SK-MEL-5 (cell line): ENCODE measurements at places on chromosomes 7 and 10.

- DNase-seq = no peak
These were observed 114.5 kb downstream of the TMEM130 start for GRCh38 chr7:98755138-98755898.

GRCh38 chr7:117296066-117296465 lies 26.8 kb downstream of the WNT2 start:
- DNase-seq = no peak

GRCh38 chr7:33044986-33045385 lies 17.6 kb downstream of the NT5C3A start:
- no peak for DNase-seq

GRCh38 chr10:133411523-133412380 lies 12.7 kb downstream of the SPRN start:
- no peak for DNase-seq

DNA sequence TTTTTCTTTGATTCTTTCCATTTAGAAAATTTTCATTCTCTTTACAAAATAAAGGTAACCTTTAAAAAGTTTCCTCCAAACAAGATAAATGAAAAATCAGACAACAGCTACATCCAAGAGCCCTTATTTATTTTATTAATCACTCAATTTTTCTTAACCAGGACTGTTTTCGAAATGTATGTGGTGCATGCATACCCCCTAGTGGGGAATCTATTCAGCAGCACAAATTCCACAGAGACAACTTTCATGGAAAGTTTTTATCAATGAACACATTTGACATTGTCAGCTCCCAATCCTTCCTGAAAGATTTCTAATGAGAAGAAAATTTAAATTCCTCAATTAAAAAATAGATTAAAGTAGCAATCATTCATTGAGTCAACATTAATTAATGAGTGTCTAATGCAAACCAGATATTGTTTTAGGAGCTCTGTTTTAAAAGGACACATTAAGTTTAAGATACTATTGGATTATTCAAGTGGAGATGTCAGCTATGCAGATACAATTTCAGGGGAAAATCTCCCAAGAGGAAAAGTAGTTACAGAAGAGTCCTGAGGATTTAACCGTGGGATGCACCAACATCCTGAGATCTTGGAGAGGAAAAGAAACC lies 5.2 kb upstream of the HTR7 start:
- peak; percentile 58 for DNase-seq

- DNase-seq = no peak
These were observed 44.3 kb downstream of the DNAJB9 start for GRCh38 chr7:108613949-108614381.

- no peak for DNase-seq
These were observed 47.8 kb upstream of the SLF2 start for GRCh38 chr10:100864978-100865377.

GRCh38 chr10:122856902-122857301 lies 11.2 kb upstream of the CUZD1 start:
- no peak for DNase-seq

DNA sequence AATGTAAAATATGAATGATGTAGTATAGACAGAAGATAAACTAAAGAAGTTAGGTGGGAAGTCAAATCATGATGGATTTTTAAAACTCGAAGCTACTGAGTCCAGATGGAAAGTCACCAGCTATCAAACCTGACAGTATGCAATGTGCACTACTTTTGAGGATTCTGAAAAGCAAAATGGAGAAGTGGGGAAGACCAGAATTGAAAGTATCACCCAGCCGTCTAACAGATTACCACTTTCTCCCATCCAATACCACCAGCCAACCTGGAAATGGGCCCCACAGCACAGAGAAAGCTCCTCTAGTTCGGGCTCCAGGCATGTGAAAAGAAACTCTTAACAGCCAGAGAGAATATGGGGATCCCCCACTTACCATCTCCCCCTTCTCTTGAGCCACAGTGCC lies 67.9 kb upstream of the SRRM3 start:
- no peak for DNase-seq

GRCh38 chr10:50393784-50394467 lies 142.6 kb upstream of the ASAH2 start:
- no peak for DNase-seq

DNA sequence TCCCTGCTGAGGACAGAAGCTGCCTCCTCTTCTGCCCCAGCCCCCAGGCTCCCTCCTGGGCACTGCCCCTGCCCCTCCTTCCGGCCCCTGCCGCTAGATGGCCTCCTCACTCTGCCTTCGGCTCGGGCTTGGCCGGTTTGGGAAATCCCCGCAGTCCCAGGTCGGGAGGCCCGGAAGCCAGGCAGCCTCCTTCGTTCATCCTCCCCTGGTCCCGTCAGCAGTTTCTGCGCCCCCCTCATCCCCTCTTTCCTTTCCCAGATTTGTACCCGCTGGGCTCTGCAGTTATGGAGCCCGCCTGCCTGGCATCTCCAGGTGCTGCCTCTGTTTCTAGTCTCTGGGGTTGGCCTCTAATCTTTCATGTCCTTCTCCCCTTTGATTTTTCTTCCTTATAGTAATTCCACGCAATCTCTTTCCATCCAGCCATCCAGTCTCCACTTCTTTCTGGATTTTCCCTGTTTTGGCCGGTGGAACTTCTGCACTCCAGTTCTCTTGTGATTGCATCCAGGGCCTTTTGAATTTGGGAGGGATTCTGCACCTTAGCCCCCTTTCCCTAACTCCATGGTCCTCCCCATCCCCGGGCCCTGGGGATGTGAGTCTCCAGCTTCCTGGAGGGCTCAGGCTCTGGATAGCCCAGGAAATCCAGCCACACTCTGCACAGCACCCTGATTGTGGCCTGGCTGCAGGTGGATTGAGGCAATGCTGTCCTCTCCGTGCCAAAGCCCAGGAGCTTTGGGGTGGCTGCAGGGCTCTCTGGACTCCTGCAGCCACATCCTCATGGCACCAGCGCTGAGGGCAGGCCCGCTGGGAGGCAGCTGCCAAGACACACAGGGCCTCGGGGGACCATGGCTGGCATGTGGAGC lies 3.3 kb upstream of the SHH start:
- DNase-seq = peak; percentile 78

DNA sequence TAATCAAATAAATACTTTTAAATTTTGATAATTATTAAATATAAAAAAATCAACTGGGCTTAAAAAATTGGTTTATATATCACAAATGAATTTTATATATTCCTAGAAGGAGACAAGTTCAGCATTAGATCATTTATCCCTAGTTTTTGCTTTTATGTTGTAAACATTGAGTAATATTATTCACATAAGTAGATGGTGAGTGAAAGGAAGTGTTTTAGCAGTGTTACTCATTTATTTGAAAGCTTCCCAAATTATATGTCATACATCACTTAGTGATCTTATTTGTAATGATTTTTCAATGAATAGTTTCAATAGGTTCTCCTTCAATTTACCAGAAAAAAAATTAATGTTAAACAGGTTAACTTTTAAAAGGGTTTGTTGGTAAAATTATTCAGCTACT lies 15.8 kb downstream of the KLLN start:
- no peak for DNase-seq

DNA sequence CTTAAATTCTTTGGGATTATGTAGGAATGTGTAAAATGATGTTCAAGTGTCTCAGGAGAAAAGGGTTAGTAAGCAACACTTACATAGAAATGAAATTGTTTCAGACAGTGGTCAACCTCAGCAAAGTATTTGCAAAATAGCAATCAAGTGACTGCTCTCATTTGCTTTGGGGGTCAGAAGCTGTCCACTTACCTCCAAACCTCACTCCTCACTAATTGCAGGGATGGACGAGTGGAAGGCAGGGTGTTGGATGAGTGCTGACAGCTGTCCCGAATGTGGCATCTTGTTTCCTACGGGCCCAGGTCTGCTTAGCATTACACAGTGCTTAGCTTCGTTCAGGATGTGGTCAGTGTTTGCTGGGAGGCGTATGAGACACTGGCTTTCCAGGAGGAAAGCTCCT lies 437.0 kb downstream of the SUGCT start:
- DNase-seq = no peak

- DNase-seq = no peak
These were observed 48.9 kb downstream of the OGDH start for GRCh38 chr7:44655341-44655740.

GRCh38 chr7:16604054-16604453 lies 41.5 kb downstream of the ANKMY2 start:
- DNase-seq = peak; percentile 59

DNA sequence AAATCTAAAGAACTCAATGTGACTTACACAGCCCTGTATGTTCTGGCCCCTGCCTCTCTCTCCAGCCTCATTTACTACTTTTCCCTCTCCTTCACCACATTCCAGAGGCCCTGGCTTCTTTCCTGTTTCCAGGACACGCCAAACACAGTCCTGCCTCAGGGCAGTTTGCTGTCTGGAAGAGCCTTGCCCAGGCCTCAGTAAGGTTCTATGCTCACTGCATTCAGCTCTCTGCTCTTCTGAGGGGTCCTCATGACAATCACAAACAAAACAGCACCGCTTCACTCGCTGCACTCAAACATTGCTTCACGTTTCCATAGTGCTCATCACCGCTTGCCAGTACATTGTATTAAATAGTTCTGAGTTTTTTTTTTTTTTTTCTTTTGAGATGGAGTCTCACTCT lies 35.1 kb upstream of the GARS1 start:
- peak; percentile 59 for DNase-seq

DNA sequence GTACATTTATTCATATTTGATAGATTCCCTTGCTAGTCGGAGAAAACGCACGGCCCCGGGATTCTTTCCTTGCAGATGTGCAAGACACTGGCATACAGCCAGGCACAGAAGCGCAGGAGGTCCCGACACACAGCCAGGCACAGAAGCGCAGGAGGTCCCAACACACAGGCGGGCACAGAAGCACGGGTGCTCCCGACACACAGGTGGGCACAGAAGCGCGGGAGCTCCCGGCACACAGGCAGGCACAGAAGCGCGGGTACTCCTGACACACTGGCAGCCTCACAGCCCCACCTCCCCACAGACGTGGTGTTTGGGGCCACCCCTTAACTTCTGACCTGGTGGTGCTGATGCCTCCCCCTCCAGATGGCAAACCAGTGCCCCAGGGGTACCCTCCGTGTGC lies 237.3 kb downstream of the ZMYND11 start:
- no peak for DNase-seq

DNA sequence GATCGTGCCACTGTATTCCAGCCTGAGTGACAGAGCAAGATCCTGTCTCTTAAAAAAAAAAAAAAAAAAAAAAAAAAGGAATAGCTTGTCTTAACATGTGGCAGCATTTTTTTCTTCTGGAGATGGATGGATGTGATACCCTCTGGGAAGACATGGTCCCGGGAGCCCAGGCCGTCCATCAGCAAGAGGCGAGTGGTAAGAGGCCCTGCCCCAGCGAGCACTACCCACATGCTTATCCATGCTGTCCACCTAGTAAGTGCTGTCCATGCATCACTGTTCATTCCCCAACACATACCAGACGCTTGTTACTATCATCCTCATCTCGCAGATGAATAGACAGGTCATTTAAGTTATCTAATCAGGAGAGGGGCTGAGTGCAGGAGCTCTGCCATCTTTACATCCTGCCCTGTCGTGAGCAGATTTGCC lies 12.9 kb downstream of the ATP6V1F start:
- DNase-seq = no peak

DNA sequence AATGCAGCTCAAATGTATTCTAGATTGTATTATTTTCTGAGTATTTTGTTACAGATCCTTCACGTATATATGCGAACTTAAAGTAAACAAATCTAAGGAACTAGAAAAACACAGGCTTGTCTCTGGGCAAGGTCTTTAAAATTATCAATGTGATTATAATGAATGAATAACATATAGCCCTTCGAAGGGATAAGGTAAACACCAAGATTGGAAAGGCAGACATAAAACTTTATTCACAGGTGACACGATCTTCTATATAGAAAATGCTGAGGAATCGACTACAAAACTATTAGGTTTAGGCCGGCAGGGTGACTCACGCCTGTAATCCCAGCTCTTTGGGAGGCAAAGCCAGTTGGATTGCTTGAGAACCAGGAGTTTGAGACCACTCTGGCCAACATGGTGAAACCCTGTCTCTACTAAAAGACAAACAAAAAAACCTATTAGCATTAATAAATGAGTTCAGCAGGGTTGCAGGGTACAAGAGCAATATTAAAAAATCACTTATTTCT lies 80.4 kb downstream of the CNNM2 start:
- DNase-seq = no peak

GRCh38 chr7:25481891-25482290 lies 253.6 kb upstream of the NPVF start:
- DNase-seq = no peak

DNA sequence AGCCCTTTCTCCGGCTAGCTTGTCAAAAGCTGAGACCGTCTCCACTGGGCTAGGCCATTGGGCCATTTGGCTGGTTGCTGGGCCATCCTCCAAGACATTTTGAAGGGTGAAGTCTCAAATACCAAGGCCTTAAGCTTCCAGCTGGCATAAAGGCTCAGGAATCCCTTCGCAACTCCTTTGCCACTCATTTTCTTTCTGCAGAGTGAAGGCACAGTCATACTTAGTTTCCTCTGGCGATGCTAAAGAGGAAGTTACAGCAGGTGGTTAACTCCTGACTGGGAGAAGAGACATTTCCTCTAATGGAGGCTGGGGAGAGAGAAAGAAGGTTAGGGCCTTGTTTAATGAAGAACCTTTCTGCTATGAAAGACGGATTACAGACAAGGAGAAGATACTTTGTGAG lies 4.8 kb upstream of the REPIN1 start:
- no peak for DNase-seq

DNA sequence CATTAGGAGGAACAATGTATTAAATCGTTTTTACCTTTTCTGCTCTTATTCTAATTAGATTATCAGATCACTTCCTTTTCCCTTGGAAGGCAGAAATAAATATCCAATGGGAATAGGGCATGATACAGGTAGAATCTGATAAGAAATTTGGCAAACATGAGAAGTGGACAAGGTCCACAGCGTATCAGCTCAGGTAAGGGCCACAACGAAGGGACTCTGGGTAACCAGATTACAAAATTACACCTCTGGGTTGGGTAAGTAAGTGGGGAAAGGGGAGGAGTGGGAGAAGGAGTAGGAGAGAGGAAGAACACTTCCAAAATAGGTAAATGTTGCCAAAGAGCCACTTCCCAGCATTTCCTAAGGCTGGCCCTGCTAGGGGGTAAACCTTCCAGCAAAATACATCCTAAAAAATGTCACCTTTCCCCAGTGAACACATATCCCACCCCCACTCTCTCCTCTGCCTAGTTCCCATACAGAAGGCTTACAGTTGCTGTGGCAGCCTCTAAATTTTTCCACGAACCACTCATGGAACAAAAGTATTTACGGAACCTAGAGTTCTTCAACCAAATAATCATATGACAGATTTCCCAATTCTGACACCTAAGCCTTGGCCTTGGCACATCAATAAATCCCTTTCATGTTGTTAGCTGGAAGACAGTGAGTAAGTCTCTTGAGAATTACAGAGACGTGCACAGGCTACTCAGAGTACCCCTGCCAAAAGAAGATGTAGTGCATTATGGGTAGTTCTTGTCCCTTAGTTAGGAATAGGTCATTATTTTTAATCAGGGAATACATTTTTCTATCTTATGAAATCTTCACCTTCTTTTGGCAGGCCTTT lies 51.5 kb upstream of the DLX6 start:
- peak; percentile 14 for DNase-seq
